ENCODE measurements at places on chromosomes 2 and 18.

DNA sequence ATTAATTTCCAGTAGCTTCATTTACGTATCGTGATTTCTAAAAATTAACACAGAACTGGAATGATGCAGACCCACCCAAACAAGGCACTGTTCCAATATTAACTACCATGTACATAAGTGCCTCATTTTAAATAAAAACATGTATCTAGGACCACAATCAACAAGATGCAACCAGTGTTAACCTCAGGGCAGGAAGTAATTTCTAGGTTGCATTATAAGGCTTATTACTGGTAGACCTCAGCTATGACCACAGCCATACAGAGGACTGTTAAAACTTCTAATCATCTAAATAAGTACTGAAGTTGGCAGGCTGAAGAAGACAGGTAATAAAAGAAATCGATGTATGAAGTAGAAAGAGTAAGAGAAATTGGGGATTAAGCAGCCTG lies 262.9 kb downstream of the HDAC4 start:
- no peak for DNase-seq

GRCh38 chr2:114472246-114472645 lies 29.8 kb downstream of the DPP10 start:
- DNase-seq, result no peak

- DNase-seq, result peak; percentile 90
Measured at GRCh38 chr18:48222118-48222517, 187.1 kb downstream of the ZBTB7C start.

DNA sequence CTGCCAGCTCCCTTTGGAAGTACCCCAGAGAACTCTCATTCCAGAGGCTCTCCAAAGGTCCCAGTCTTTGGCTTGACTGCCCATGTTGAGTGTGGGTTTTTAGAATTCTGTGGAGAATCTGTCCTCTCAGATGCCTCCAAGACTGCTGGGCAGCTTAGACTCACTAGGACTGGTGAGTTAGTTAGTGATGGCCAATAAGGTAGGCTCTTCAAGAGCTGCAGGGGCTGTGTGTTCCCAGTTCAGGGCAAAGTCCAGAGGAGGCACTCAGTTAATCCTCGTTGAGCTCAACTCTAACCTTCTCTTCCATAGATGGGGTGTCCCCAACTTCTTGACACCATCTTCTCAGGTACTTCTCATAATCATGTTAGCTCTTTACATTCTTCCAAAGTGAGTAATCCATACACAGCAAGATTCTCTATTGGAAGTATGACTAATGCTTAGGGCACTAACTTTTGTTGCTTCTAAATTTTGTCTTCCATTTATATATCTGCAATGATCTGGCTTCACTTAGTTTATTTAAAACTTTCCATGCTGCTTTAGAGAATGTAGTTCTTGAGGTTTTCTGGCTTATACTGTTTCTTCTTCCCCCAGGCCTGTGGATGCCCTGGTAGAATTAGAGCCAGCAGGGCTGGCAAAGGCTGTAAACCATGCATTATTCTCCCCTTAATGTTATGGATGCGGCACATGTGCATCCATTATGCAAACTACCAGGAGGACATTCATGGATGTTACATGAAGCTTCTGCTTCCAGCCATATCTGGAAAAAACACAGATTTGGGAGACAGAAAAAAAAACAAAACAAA lies 88.9 kb downstream of the POLE4 start:
- DNase-seq, result no peak

GRCh38 chr2:20135631-20136050 lies 84.2 kb upstream of the LAPTM4A start:
- peak; percentile 62 for DNase-seq

GRCh38 chr18:76720683-76721082 lies 101.7 kb upstream of the ZNF236 start:
- DNase-seq, result peak; percentile 60

GRCh38 chr2:6423944-6424343 lies 441.8 kb downstream of the CMPK2 start:
- DNase-seq, result no peak

- peak; percentile 61 for DNase-seq
Measured at GRCh38 chr2:714005-714741, 37.0 kb upstream of the TMEM18 start.

DNA sequence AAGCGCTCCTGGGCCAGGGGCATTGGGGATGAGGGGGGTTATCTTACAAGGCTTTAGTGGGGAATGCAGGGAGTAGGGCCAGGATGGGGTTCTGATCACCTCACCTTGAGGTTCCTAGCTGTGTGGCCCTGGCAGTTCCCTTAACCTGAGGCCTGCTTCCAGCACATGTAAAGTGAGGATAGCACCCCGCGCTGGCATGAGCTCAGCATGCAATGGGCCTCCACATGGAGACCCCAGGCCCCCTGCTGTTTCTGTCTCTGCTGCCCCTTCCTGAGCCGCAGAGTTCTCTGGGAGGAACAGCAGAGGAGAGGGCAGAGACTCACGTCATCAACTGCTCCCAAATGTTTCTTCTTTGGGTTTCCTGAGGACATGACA lies 8.6 kb upstream of the TEX51 start:
- no peak for DNase-seq

GRCh38 chr18:40197711-40198110 lies 1757.3 kb upstream of the PIK3C3 start:
- no peak for DNase-seq

GRCh38 chr2:11515490-11515981 lies 18.3 kb upstream of the GREB1 start:
- DNase-seq, result no peak

DNA sequence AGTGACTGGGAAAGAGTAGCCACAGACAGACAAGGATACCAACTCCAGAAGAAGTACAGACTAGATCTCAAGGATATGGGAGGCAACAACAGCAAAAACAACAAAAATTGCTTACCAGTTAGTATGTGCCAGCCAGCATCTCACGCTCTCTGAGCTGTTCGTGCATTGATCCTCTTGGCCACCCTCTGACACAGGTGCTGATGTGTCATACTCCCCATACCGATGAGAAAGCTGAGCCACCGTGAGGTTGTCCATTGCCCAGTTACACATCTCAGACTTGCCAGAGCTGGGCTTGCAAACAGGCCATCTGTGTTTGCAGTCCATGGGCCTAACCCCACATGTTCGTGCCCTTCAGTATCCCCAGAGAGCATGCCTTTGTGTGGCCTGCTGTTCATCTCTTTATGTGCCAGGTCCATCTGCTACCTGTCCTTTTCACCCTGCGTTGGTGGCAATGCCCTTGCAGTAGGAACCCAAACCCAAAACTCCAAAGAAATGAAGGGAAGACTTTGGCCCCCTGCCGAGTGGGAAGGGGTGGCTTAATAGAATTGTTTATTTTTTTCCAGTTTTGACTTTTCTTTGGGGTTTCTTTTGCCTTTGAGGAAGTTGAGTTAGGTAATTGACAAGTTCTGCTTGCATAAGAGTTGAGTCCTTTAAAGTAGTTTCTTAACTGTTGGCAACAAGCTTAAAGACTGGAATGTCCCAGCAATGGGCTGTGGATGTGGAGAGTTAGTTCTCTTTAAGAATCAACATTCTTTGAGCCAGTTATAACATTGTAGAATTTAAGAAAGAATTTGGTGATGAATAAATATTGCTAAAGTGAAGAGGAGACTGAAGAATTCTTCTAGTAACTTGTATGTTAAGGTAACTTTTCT lies 46.7 kb downstream of the LYPD6B start:
- peak; percentile 64 for DNase-seq

GRCh38 chr2:173290046-173290445 lies 64.6 kb upstream of the CDCA7 start:
- DNase-seq, result no peak

DNA sequence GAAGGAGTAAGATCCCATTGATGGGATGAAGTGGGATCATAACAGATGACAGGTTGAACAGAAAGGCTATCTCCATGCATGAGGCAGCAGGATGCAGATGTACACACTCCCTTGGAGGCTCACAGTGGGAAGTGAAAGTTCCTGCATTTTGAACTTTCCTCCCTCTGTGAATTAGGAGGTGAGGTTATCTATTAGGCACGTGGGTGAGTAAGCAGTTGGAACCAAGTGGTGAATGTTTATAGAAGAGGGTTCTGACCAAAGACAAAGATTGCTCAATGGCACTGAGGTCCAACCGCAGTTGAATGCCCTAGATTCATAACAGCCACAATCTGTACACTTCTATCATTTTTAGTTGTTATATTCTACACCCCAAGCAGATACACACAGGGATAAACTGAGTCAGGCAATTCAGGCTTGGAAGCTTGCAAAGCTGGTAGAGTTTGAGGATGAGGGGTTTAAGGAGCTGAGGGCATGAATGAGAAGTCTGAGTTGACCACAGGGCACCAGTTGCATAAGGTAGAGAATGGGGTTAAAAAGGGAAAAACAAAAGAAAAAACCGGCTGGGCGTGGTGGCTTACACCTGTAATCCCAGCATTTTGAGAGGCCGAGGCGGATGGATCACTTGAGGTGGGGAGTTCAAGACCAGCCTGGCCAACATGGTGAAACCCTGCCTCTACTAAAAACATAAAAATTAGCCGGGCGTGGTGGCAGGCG lies 7.1 kb upstream of the KCMF1 start:
- DNase-seq, result peak; percentile 61

DNA sequence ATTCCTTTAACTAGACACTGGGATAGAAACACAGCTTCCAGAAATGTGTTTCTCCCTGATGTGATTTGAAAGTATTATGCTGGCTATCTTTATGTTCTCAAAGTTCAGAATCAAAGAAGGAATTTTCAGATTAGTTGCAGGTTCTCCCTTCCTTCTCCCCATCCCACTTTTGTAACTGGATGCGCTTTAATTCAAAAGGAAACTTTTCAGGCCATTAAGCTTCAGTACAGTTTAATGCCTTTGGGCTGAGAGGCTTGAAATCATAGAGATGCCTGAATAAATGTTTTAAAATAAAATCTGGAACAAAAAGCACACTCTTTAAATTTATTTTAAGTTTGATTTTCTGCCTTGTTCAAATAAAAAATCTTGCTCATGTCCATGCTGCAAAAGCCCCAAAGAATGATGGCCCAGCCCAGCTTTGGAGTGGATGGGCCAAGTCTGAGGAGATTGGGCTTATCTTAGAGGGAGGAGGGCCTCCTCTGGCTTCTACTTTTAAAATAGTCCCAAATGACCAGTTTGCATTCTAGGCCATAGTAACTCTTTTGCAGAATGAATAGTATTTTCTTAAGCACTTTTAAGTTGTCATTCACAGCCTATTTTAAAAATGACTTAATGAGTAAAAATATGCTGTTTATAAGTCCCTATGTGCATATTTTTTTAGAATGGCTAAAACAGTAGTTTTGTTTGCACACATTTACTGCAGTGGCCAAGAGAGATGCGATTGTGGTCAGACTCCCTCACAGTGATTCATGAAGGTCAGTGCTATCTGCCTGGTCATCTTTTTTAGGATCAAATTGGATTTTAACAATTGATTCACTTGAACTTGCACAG lies 129.2 kb downstream of the MTX2 start:
- no peak for DNase-seq

DNA sequence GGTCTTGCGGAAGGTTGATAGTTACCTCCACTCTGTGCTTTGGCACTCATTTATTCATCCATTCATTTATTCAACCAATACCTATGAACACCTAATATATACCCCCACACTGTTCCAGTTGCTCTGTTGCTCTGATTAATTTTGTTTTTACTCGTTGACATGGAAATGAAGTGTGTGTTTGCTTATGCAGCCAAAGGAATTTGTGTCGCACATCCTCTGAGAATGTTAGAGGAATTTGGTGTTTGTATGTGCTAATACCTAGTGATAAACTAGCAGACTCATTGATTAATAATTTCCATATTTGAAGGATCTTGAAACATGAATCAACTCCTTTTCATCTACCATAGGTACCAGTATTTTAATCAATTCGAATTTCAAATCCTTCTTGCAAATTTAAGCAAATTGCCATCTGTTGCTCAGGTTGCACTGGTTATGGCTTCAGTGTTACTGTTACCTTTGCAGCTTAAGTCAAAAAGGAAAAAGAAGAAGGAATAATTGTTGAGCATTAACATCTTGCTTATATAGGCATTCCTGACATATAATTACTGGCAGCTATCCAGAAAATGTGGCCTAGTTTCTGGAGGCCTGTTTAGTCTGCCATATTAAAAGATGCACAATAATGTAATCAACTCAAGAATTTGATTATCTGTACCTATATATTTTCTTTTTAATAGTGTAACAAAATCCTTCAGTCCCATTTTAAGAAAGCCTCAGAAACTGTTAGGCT lies 25.7 kb upstream of the CRIM1 start:
- no peak for DNase-seq

Data from inflammatory macrophage (primary cell).